ENCODE measurements at places on chromosomes 12 and 14. TPM values are rescaled to one million over a fixed set of nuclear protein-coding genes. Genes with fewer than 3 reads are reported as not detected.

- H3K36me3 ChIP-seq = peaks cover 75% of the 10 kb centered on the region
- H3K27me3 ChIP-seq = no peaks in the 10 kb centered on the region
- H3K4me3 ChIP-seq = no peak overlapping the region
Observed at GRCh38 chr12:62291864-62292760, 31.9 kb downstream of the USP15 start.

PYGL gene
- total RNA-seq = 1.7 TPM

GRCh38 chr14:72679141-72679535, 214.8 kb downstream of the DPF3 start:
- no peaks in the 10 kb centered on the region for H3K36me3 ChIP-seq
- H3K4me3 ChIP-seq = no peak overlapping the region
- DNase-seq = no peak
- H3K27me3 ChIP-seq = no peaks in the 10 kb centered on the region
- no peaks in the 10 kb centered on the region for H3K4me1 ChIP-seq

GRCh38 chr14:105903971-105904370, 377.6 kb downstream of the TMEM121 start:
- no peak overlapping the region for H3K27ac ChIP-seq
- H3K4me1 ChIP-seq = peaks cover 3% of the 10 kb centered on the region
- peaks cover 9% of the 10 kb centered on the region for H3K27me3 ChIP-seq

CCDC38 gene
- 0.18 TPM for total RNA-seq

DNA sequence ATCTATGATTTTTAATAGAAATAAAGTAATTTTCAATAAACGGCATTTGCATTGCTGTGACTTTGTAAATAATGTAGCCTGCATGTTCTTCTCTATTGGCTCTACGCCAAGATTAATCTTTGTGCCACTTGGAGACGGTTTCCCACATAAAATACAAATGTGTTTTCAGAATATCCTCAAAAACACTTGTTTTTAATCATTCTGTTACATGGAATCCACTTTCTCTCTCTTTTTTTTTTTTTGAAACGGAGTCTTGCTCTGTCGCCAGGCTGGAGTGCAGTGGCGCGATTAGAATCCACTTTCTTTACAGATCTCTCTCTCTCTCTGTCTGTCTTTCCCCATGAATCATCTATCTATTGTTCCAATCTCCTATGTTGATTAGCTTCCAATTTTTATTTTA, 22.8 kb upstream of the SSPN start:
- no peaks in the 10 kb centered on the region for H3K4me1 ChIP-seq
- no peak overlapping the region for H3K4me3 ChIP-seq
- no peak overlapping the region for H3K27ac ChIP-seq
- H3K36me3 ChIP-seq = no peaks in the 10 kb centered on the region
- peaks cover 9% of the 10 kb centered on the region for H3K27me3 ChIP-seq

SETD3 gene
- 50.7 TPM for total RNA-seq

All from activated CD8-positive, alpha-beta T cell treated with anti-CD3 and anti-CD28 coated beads for 36 hours (primary cell).